ENCODE measurements at places on chromosomes 7 and 10. TPM values are rescaled to one million over a fixed set of nuclear protein-coding genes. Genes with fewer than 3 reads are reported as not detected.

- peaks cover 1% of the 10 kb centered on the region for H3K27me3 ChIP-seq
- no peaks in the 10 kb centered on the region for H3K4me1 ChIP-seq
- H3K4me3 ChIP-seq = no peak overlapping the region
- H3K27ac ChIP-seq = no peak overlapping the region
These were observed 538.5 kb downstream of the HTR7 start for GRCh38 chr10:90319188-90319914.

DNA sequence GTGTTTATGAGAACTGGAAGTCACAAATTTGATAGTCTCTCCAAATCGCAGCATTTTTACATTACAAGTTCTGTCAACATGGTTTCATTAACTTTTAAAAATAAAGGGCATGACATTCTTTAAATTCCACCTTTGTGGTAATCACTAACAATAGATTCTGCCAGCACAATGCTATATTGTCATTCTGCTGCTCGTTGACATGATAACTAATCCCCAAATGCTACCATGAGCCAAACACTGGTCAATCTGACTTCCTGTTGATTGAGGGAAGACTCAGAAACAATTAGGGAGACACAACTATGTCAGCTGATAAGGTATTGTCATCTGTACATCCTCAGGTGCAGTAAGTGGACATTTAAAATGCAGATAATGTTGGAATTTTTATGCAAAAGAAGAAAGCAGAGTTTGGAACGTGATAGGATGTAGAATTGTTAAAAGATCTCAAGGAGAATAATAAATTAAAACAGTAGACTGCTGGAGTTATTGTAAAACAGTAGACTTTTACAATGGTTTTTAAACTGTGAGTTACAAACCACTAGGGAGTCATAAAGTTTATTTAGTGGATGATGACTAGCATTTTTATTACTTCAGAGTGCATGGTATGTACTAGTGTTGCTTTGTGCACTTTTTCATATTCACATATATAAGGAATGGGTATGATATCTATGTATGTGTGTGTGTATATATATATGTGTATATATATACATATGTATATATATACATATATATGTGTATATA lies 126.4 kb upstream of the DKK1 start:
- no peaks in the 10 kb centered on the region for H3K36me3 ChIP-seq
- H3K27ac ChIP-seq = no peak overlapping the region
- H3K4me1 ChIP-seq = no peaks in the 10 kb centered on the region
- no peak overlapping the region for H3K4me3 ChIP-seq
- H3K27me3 ChIP-seq = peaks cover 1% of the 10 kb centered on the region

- no peak overlapping the region for H3K27ac ChIP-seq
- no peaks in the 10 kb centered on the region for H3K4me1 ChIP-seq
- no peak overlapping the region for H3K4me3 ChIP-seq
- peaks cover 61% of the 10 kb centered on the region for H3K27me3 ChIP-seq
These were observed 93.6 kb downstream of the LRMDA start for GRCh38 chr10:75525067-75525466.

GRCh38 chr7:93228302-93228701 lies 2.0 kb upstream of the HEPACAM2 start:
- H3K27me3 ChIP-seq = no peaks in the 10 kb centered on the region
- H3K36me3 ChIP-seq = no peaks in the 10 kb centered on the region
- peaks cover 15% of the 10 kb centered on the region for H3K4me1 ChIP-seq
- no peak for DNase-seq
- no peak overlapping the region for H3K4me3 ChIP-seq

DNA sequence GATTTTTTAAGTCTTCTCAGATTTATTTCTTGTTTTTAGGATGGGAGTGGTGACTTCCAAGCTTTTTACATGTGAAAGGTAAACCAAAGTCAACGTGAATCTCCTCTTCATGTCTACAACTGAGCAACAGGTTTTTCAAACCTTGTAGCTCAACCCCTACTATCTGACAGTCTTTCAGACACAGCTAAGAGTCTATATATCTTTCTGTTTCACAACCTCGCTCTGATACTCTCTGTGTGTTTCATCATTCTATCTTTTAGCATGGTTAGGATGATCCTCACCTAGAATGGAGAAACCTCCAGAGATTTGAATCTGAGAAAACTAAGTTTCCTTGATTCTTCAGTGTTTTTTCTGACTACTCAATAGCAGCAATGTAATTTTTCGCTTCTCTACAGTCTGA lies 96.1 kb downstream of the EPDR1 start:
- H3K27me3 ChIP-seq = peaks cover 7% of the 10 kb centered on the region
- H3K36me3 ChIP-seq = no peaks in the 10 kb centered on the region
- no peaks in the 10 kb centered on the region for H3K4me1 ChIP-seq
- H3K4me3 ChIP-seq = no peak overlapping the region
- no peak overlapping the region for H3K27ac ChIP-seq

- peaks cover 40% of the 10 kb centered on the region for H3K4me1 ChIP-seq
- H3K4me3 ChIP-seq = no peak overlapping the region
- H3K27ac ChIP-seq = no peak overlapping the region
- H3K36me3 ChIP-seq = no peaks in the 10 kb centered on the region
- no peaks in the 10 kb centered on the region for H3K27me3 ChIP-seq
- no peak for DNase-seq
These were observed 6.4 kb upstream of the JAZF1 start for GRCh38 chr7:28187012-28187411.

DNA sequence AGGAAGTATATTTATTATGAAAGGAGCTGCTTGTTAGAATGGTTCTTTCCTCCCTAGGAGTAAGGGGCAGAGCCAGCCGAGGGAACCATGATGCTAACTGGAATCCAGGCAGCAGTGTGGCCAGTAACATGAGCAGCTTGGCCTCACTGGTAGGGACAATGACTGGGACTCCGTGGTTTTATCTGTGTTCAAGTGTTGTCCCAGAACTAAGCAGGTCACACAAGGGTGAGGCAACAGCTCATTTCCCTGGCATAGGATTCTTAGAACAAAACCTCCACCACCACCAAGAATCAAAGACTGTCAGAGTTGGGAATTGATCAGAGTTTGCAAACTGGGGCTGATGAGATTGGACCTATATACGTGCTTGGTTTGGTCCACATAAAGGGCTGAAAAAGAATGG lies 138.9 kb upstream of the COBL start:
- no peak for DNase-seq
- no peaks in the 10 kb centered on the region for H3K36me3 ChIP-seq
- no peaks in the 10 kb centered on the region for H3K4me1 ChIP-seq
- no peak overlapping the region for H3K27ac ChIP-seq

- H3K27me3 ChIP-seq = peaks cover 1% of the 10 kb centered on the region
- H3K36me3 ChIP-seq = no peaks in the 10 kb centered on the region
- H3K27ac ChIP-seq = no peak overlapping the region
- peaks cover 11% of the 10 kb centered on the region for H3K4me1 ChIP-seq
These were observed 1.9 kb downstream of the HGF start for GRCh38 chr7:81767926-81768325.

DNA sequence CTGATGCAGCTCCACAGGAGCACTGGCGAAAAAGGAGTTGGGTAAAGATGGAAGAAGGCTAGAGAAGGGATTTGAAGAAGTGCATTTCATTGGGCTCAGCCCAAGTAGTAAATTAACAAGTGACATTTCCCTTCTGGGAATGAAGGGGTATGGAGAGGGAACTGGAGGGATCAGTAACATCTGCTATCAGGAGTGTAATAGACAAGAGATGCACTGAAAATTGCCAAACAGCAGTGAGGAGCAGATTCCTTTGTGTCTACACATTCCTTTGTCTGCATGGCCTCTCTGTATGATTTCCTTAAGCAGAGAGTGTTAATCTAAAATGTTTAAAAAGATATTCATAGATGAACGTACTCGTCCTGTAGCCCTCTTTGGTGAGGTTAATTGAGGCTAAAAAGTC lies 148.2 kb upstream of the FERD3L start:
- H3K4me1 ChIP-seq = no peaks in the 10 kb centered on the region
- no peak overlapping the region for H3K4me3 ChIP-seq
- H3K27me3 ChIP-seq = no peaks in the 10 kb centered on the region

DNA sequence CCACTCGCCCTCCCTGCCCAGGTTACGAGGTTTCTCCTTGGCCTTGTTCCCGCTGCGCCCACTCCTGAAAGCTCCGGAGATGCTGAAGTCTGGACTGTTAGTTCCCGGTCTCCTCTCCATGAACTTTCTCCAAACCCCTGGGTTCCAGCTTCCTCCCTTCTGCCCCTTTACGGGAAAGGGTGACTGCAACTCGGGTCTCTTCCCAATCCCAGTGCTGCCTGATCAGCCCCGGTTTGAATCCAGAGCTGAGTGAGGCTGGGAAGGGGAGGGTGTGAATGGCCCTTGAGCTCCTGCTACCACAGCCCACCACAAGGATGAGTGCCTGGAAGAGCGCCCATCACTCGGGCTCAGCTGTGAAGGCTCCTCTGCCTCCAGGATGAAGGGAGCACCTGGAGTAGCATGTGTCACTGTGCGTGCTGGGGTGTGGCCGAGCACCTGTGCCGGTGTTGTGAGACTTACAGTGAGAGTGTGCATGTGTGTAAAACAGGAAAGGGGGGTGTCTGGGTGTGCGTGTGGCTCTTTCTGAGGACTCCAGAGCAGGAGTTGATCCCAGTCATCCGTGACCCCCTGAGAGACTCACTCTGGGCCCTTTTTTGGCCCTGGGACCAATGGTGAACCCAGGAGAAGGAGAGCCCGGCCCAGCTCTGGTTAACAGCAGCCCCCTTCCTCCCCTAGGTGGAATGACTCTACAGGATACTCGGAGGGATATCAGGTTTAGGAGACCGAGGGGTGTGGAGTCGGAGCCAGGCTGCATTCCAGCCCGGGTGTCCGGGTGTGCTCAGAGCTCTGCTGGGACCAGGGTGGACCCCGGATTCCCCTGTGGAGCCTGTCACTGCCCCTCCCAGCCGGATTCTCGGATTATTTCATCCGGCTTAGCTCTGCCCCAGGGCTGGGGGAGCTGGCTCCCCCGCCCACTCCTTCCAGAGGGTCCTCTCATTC lies 1.1 kb upstream of the ZNF467 start:
- H3K4me1 ChIP-seq = peaks cover 5% of the 10 kb centered on the region
- peak overlapping the region; percentile 83 for H3K4me3 ChIP-seq
- no peaks in the 10 kb centered on the region for H3K36me3 ChIP-seq
- DNase-seq = no peak
- H3K27ac ChIP-seq = peak overlapping the region; percentile 32

DNA sequence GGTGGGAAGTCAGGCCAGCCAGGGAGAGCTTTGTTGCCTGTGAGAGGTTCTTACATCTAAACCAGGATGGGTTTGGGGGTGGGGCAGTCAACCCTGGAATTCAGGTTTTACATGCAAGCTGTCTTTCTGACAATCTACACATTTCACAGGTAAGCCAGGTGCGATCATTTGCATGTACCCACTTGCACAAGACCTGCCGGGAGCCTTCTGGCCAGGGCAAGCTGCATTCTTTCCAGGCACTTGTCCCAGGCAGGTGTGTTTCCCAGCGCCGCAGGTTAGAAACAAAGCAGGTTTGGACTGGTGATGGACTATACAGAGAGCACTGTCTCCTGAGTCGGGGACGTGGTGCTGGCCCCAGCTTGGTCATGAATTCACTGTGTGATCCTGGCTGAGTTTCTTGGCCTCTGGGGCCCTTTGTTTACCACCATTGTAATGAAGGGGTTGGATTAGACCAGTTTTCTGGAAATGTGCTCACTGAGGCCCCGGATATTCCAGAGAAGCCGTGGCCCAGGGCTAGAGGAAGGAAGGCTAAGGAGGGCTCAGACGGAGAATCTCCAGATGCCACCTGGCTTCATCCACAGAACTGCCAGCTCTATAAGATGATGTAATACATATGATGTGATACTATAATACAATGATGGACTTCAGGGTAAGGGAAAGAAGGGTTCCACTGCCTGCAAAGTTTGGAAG lies 205.2 kb upstream of the SVIL start:
- no peaks in the 10 kb centered on the region for H3K36me3 ChIP-seq
- H3K4me1 ChIP-seq = peaks cover 3% of the 10 kb centered on the region
- no peak for DNase-seq
- no peak overlapping the region for H3K27ac ChIP-seq
- H3K4me3 ChIP-seq = no peak overlapping the region
- no peaks in the 10 kb centered on the region for H3K27me3 ChIP-seq

DNA sequence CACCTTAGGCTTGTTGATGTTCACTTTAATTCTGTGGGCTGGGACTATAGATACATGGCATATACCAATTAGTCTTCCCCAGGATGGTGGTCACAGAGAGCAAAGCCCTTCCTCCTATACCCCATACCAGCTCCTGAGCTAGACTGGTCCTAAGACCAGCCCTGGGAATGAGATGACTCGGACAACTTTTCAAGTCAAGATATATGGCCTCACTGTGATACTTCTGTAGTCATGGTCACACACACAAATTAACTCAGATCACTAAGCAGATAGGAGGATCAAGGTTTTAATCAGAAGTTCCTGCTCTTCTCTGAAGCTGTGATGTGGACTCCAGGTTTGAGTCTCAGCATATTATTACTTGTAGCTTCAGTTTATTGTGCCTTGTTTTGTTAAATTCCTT lies 53.1 kb downstream of the SLK start:
- H3K4me1 ChIP-seq = no peaks in the 10 kb centered on the region
- no peak for DNase-seq
- peaks cover 29% of the 10 kb centered on the region for H3K36me3 ChIP-seq
- H3K27me3 ChIP-seq = no peaks in the 10 kb centered on the region
- no peak overlapping the region for H3K4me3 ChIP-seq

DNA sequence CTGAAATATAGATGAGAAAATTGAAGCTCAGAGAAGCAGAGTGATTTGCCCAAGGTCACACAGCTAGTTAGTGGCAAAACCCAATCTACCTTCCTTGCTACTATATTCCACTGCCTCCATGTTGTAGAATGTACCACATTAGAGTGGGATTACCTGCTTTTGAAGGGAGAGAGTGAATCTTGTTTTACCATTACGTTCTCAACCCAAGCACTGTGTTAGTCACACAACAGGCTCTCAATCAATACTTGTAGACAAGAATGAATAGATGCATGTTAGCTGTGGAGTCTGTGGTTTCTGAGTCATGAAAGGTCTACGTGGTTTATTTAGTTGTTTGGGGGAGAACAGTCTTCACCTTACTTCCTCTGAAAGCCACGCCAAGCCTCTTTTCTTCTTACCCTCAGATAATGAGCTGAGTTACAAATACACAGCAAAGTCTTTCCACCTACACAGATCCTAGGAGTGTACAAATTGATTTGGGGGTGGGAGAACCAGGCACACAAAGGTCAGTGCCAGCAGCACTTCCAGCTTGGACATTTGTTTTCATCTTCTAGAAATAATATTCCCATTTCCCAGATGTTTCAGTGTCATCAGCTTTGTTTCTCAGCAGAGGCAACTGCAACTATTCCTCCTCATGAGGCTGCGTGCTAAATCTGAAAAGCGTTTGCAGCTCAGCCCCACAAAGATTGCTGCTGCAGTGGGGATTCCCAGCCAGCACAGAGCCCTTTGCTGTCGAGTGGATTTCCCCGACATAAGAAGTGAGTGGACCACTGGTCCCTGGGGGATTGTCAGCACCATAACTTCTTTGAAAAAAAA lies 71.5 kb upstream of the ADO start:
- DNase-seq = peak; percentile 68
- no peaks in the 10 kb centered on the region for H3K36me3 ChIP-seq
- peak overlapping the region; percentile 93 for H3K27ac ChIP-seq
- peak overlapping the region; percentile 74 for H3K4me3 ChIP-seq

GRCh38 chr10:129345763-129346162 lies 121.3 kb upstream of the MGMT start:
- H3K27ac ChIP-seq = no peak overlapping the region
- no peaks in the 10 kb centered on the region for H3K36me3 ChIP-seq
- H3K4me1 ChIP-seq = no peaks in the 10 kb centered on the region
- H3K4me3 ChIP-seq = no peak overlapping the region

Gene FGFR2
- polyA plus RNA-seq = not detected

Gene TECTB
- not detected for polyA plus RNA-seq

Gene H2BK1
- polyA plus RNA-seq = not detected

Measured in naive thymus-derived CD8-positive, alpha-beta T cell (primary cell).